GM13977 (cell line): ENCODE measurements at places on chromosomes 6 and 20.
A peak's percentile ranks its signal among the peaks of the same experiment; 100 is the strongest.

- no peak for DNase-seq
These were observed 110.0 kb upstream of the KCNK16 start for GRCh38 chr6:39432330-39433025.

DNA sequence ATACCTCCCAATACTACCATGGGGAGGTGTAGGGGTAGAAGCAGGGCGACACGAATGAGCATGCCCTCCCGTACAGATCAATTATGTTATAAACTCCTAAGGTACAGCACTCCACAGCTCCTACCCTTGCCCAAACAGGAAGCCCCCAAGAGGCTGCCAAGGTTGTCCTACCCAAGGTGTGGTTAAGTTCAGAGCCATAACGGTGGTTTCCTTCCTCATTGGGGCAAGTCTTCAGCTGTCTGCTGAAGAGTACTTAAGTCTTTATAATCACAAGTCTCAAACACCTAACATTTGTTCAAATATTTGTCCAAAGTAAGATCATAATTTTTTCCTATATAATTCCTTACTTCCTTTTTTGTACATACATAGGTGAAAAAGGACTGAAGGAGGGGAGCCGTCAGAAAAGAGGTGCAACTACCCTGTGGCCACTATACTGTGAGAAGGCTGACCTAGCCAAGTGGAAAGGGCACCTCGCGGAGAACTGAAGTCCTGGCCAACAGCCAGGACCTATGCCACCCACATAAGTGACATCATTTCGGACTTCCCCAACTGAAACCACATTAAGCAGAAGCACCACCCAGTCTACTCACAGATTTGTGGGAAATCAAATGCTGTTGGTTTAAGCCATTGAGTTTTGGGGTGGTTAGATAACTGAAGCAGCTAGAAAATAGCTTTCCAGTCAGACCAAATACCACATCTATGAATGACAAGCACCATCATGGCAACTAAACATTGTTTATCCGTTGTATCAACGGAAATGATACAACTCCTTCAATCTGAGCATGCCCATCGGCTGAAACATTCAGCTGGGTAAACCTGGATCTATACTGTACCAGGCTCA lies 2.9 kb upstream of the RAB22A start:
- peak; percentile 46 for DNase-seq

DNA sequence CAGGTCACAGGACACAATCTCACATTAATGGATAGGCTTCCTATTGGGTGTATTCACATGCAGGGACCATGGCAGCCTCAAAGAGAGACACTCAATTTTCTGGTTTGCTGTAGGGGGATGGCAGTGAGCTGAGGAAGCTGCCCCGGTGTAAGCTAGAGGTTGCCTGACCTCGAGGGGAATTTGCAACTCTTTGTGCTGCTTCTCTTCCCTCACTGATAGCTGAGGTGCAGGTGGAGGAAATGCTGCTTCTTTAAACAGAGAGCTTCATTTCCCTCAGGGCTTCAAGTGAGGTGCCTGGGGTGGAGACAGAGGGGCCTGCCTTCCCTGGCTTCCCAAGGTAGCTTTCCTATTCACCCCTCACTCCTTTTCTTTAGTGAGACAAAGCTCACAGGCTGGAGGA lies 151.9 kb downstream of the CD83 start:
- no peak for DNase-seq

GRCh38 chr6:17258749-17259148 lies 22.4 kb upstream of the RBM24 start:
- no peak for DNase-seq

GRCh38 chr6:158903801-158904200 lies 84.6 kb upstream of the EZR start:
- DNase-seq, result no peak

GRCh38 chr6:5335020-5335419 lies 73.7 kb downstream of the FARS2 start:
- DNase-seq, result no peak

- DNase-seq, result no peak
These were observed 169.3 kb downstream of the SLC16A10 start for GRCh38 chr6:111256646-111257045.
